GM13976 (cell line): ENCODE measurements at places on chromosomes 1 and 21.

- DNase-seq: no peak
Measured at GRCh38 chr21:38363693-38364092, 106.9 kb downstream of the KCNJ15 start.

DNA sequence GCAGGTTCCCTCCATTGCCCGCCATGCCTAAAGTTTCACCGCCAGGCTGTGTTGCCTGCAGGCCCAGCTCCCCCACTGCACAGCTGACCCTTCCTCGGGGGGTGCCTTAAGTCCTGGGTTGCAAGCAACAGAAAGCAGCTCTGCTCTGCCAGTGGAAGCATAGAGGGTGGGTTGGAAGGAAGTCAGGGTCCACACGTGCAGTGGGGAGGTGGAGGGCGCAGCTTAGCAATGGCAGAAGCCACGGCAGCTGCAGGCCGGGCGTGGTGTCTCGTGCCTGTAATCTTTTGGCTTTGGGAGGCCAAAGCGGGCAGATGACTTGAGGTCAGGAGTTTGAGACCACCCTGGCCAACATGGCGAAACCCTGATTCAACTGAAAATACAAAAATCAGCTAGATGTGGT lies 106.3 kb upstream of the TMEM51 start:
- no peak for DNase-seq

- no peak for DNase-seq
Measured at GRCh38 chr21:42092771-42093170, 21.7 kb downstream of the UMODL1 start.

DNA sequence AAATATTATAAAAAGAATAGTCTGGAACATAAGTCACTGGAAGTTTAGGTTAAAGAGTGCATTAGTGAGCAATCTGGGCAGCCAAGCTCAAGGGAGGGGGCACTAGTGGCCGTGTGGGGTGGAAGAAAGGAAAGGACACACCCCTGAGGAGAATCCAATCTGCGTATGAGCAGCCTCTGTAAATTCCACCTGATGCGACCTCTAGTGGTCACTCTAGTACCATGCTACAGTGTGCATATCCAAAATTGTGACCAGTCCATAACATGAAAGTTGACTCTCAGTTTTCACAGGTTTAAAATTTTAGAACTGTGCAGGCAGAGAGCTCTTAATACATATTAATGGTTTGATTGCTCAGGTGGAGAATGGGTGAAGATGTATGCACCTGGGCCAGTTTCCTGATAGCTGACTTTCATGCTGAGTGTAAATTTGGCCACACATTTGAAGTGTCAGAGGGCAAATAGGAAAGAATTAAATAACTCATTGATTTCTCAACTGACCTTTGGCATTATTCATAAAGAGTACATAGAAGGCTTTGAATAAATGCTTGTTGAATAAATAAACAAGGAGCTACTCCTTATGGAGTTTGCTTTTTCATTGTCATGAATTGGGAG lies 105.9 kb upstream of the C21orf91 start:
- peak; percentile 67 for DNase-seq

GRCh38 chr1:83670909-83671565 lies 327.9 kb downstream of the TTLL7 start:
- DNase-seq: no peak

DNA sequence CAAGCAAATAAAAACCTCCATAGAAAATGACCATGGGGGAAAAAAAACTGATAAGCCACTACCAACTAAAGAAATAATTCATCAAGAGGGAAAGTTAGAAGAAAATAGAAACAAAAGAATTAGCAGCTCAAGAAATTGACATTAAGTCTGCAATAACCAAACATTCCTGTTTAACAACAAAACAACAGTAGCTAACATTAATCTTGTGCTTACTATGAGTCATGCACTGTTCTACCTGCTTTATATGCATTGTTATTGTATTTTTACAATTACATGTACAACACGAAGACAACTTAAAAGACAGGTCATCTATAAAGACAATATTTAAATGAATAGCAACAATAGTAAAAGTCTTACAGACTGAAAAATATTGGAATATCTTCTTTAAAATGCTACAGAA lies 34.4 kb upstream of the LRRC7 start:
- DNase-seq: no peak

DNA sequence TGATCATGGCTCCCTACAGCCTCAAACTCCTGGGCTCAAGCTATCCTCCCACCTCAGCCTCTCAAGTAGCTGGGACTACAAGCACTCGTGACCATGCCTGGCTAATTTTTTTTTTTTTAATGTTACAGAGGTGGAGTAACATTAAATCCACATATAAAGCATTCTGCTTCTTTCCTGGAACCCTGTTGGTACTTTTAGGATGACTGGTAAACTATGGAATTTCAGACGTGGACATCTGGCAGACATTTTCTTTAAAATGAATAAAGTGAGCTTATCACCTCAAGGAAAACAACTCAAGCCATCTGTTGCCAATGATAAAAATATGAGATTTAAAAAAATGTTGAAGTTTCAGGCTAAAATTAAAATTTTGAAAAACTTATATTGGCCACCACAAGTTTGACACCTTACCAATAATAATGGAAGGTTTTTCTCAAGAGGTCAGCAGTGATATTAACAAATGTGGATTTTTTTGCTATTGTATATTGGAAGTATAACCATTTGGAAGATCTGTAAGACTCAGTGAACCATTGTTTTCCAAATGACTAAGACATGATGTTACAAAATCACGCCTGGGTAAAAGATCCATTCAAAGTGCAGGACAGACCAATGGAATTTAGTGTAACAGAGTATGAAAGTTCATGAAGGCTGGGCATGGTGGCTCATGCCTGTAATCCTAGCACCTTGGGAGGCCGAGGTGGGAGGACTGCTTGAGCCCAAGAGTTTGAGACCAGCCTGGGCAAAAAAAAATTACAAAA lies 52.7 kb upstream of the EIF4G3 start:
- no peak for DNase-seq

- DNase-seq: no peak
Measured at GRCh38 chr1:44637702-44638411, 36.4 kb downstream of the TMEM53 start.

DNA sequence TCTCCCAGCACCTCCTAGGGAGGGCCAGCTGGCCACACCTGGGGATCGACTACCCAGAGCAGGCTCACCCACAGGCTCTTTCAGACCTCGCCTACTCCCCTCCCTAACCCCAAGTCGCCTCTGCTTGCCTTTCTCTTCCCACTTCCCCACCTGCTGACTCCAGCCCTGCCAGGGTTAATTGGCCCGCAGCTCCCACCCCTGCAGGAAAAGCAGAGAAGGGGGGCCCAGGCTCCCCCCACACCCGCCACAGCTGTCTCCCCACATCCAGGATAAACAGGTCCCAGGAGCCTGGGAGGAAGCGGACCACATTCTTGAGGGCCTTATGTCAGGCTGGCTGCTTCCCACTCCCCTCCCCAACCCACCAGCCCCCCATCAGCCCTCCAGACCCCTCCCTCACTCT lies 45.0 kb downstream of the TAS1R2 start:
- DNase-seq: no peak

GRCh38 chr1:48887796-48888195 lies 111.1 kb upstream of the BEND5 start:
- DNase-seq: no peak

GRCh38 chr1:3319874-3320245 lies 134.6 kb upstream of the ARHGEF16 start:
- peak; percentile 73 for DNase-seq

DNA sequence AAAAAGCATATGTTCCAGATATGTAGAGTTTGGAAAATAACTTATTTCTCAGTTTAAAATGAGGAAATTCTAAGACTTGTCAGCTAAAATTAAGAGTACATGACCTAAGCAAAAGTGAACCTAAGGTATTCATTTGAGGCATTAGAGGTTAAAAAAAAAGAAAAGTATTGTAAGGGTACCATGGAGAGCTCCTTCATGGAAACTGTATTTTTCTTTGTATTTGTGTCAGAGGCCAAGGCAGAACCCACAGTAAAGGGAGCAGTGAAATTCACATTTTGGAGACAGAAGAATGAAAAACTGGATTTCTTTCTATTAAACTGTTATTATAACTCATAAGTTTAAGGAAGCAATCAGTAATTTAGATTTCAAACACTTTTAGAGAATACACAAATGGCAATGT lies 1494.8 kb downstream of the KCNT2 start:
- DNase-seq: no peak

DNA sequence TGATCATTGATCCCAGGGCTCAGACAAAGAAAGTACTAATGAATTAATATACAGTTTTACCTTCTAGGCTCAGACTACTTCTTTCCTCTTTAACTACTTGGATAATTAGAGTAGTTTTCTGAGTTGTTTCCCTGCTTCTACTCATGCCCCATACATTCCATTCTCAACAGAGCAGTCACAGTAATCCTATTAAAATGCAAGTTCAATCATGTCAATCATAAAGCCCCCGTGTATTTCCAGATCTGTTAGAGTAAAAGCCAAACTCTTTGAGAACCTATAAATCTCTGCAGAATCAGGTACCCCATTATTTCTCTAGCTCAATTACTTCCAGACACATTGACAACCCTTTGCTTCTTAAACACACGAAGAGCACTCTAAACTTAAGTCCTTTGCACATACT lies 242.1 kb upstream of the PRMT6 start:
- no peak for DNase-seq

DNA sequence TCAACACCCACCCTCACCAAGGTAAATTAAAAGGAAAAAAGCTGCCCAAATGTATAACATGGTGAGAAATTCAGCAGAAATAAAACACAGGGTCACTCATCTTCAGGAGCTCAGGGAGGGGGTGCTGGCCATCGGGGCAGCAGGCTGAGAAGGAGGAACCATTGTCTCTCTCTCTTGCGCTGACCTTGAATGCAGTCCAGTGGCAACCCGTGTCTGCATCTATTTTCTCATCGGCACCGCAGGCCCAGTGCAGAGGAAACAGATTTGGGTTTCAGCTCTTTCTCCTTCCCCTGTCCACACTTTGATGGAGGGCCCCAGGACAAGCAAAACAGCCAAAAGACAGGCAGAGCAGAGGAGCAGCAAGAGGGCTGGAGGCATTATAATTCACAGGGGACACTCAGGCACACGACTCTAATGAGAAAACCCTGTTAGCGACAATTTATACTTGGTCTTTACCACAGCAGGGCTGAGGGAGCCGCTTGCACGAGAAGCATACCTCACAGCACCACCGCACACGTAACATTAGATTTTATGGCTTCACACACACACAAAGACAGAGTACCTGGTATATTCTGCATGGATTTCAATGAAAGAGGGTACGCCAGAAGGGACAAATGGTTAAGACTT lies 18.6 kb downstream of the MKNK1 start:
- no peak for DNase-seq

DNA sequence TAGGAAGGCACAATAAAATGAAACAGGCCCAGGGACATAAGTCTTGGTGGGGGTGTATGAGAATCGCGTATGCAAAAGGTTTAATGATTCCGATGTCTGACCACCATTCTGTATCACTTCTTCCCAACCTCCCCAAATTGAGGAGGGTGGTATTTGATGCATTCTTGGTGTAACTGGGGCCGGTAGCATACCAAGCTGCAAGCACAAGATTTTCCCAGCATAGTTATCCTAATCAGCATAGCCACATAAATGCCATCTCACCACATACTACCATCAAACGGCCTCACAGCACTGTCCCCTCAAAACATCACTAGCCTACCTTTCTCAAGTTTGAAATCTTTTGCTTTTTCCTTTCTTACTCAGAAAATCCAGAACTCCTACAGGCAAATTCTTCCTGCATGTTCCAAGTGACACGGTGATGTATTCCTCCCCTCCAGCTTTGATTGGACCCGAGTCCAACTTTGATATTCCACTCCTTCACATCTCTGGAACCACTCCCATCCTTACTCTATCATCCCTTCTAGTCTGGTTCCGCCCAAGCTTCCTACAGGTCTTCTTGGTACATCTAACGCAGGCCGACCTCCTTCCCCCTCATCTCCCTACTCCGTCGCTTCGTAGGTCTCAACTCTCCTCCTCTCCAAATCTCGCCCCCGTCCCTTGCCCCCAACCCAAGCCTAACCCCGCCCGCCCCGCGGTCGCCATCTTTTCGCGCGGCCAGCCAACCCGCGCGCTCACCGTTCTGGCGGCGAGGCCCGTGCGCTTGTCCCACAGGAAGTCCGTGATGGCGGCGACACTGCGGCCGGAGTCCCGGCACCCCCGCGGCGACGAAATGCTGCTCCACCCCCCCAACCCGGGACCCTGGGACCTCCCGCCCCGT lies 600 bp downstream of the CLK2 start:
- DNase-seq: no peak

GRCh38 chr1:209810783-209811182 lies 4.8 kb upstream of the IRF6 start:
- DNase-seq: no peak

DNA sequence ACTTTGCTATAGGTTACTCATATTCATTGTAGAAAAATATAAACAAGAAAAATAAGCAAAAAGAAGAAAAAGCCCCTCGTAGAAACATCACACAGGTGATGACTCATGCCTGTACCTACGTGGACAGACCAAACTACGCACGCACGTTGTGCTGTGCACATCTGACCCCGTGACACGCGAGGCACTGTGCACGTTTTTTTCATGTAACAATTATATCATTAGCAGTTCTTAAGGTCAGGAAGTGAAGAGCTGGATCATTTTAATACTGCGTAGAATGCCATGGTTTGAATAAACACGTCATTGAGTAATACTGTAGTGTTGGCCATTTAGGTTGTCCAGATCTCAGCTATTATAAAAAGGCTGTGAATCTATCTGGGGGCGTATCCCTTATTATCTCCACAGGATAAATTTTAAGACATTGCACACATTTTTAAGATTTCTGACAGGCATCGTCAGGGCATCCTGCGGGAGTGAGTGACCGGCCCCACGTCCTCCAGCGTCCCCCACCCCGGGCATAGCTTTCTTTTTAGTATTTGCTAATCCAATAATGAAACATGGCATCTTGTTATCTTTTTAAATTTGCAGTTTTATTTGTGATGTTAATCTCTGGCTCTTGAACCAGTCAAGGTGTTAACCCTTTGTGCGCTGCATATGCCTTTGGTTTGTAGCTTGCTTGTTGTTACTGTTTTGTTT lies 23.4 kb upstream of the ADARB1 start:
- no peak for DNase-seq

GRCh38 chr1:195574511-195574910 lies 1033.7 kb downstream of the KCNT2 start:
- DNase-seq: no peak

GRCh38 chr1:204924013-204924759 lies 53.5 kb downstream of the NFASC start:
- no peak for DNase-seq

- DNase-seq: no peak
Measured at GRCh38 chr21:38965241-38965640, 159.5 kb downstream of the ETS2 start.
